ENCODE measurements at places on chromosomes 7 and 10. TPM values are rescaled to one million over a fixed set of nuclear protein-coding genes. Genes with fewer than 3 reads are reported as not detected.

Gene PLXNA4
- 23.3 TPM for total RNA-seq

Gene LRMDA
- not detected for total RNA-seq

Gene PDK4
- not detected for total RNA-seq

Gene ADAP1
- total RNA-seq, result 12.4 TPM

Gene TYW1B
- 4.6 TPM for total RNA-seq

Gene SP8
- total RNA-seq, result not detected

Gene RPEL1
- not detected for total RNA-seq

Gene POLR2J2
- total RNA-seq, result 36.6 TPM

Gene NUTM2E
- 0.92 TPM for total RNA-seq

Gene GIMAP5
- 149 TPM for total RNA-seq

Gene BHLHA15
- total RNA-seq, result not detected

Gene WASHC2A
- 48.2 TPM for total RNA-seq

Gene OPTN
- total RNA-seq, result 128 TPM

Gene TFEC
- total RNA-seq, result 0.17 TPM

Gene SDK1
- total RNA-seq, result 0.17 TPM

Measured in activated CD4-positive, alpha-beta T cell treated with anti-CD3 and anti-CD28 coated beads, Interleukin-2, amount 10 ng/mL, durations not matched to agents 7 days and 5 days (primary cell).